Large intestine (tissue), 12 donors: ENCODE measurements at places on chromosomes 16 and 17.
A peak's percentile ranks its signal among the peaks of the same experiment; 100 is the strongest.

- DNase-seq = no peak
Observed at GRCh38 chr16:89621136-89621697, 7.8 kb downstream of the DPEP1 start.

- DNase-seq = no peak
Observed at GRCh38 chr17:5561736-5562571, 22.4 kb downstream of the NLRP1 start.

DNA sequence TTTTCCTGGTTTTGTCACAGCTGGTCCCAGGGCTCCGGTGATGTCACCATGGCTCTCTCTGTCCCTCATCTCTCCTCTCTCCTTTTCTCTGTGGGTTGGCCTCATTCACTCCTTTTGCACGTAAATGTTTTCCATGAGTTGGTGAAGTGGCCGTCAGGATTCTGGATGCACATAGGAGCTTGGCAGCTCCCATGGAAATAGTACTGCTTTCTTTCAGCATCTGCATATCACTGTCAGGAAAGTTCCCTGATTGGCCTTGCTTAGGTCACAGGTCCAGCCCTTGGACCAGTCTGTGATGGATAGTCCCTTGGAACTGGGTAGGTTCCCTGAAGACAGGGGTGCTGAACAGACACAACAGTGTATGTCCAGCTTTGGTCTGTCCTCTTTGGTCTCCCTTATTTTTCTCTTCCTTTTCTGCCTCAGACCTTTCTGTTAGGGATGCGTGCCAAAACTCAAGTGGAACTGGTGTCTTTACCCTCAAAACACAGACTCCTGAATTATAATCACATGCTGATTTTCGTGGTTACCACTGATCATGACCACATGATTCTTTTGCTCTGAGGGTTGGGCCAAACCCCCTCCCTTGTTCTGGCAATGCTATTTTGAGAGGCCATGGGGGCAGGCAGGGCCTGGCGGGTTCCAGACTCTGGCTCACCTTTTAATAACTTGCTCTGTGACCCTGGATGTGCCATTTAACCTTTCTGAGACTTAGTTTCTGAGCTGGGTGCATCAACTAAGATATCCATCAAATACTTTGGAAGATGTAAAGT is 99.0 kb downstream of the MSI2 start:
- DNase-seq = no peak

- DNase-seq = peak; percentile 87
Observed at GRCh38 chr16:79658301-79659033, 57.9 kb upstream of the MAF start.

- DNase-seq = peak; percentile 76
Observed at GRCh38 chr17:55285340-55286301, 20.9 kb downstream of the HLF start.

- DNase-seq = no peak
Observed at GRCh38 chr16:79283578-79283977, 317.0 kb downstream of the MAF start.

DNA sequence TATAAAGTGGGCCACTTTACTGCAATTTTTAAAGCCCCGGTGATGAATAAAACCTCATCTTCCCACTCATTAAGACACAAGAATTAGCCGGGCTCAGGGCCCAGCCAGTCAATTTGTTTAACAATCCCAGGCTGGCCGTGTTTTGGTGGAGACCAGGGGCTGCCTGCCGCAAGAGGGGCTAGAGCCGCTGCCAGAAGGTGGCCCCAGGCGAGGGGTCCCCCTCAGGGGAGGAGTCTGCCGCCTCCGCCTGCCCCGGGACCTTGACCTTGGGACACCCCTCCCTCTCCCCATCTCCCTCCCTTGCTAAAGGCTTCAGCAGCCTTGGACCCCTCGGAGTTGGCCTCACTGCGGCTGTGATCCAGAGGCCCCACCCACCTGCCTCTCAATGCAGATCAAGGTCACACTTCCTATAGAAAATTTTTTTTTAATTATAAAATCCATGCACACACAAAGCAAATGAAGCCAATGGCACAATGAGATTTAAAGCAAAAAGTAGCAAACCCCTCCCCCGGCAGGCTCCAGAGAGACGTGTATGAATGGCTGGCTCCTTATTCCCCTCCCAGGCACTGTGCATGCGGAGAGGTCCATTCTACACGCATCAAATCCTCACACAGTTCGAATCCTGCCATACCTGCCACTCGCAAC is 23.0 kb upstream of the SLC38A10 start:
- DNase-seq = no peak

DNA sequence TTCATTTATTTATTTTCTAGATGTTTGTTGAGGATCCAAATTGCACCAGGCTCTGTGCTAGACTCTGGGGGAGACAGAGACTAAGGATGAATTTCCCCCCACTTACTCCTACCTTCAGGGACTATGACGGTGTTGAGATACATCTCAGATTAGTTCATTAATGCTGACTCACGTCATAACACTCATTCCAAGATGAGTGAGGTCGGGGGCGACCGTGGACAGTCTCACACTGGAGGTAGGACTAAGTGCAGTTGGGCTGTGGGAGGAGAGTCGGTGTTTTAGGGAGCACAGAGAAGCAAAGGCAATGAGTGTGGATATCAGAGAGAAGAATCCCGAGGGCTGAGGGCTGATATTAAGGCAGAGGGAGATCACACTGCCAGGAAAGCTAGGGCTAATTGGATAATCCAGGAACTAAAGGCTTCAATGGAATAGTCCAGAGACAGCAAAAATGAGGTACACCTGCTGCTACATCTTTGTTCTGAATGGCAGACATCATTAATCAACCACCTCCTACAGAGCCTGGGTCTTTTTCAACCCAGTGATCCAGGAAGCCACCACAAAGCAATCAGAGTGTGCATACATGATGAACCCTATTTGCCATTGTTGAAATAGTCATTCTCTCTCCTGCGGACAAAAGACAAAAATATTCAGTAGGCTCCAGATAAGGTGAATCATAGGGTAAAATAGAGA is 38.6 kb upstream of the CACNG4 start:
- DNase-seq = no peak

DNA sequence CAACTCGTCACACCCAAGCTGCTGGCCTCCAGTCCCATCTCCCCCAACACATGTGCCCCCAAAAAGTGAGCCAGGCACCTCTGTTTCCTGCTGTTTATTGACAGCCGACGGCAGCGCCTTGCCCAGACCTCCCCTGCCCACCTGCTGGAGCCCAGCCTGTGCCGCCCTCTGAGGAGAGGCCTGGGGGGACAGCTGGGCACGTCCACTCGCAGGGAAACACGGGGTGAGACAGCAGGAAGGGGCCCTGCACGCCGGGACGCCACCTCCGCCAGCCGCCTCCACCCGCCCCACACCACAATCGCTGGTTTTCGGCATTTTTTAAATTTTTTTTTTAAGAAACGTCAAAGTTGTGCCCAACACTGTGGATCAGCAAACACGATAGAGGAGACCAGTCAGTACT is 19.3 kb downstream of the CASKIN1 start:
- no peak for DNase-seq

- no peak for DNase-seq
Observed at GRCh38 chr17:66835476-66835875, 559 bp downstream of the CACNG5 start.

GRCh38 chr17:74380959-74381808 is 13.9 kb downstream of the GPR142 start:
- no peak for DNase-seq

DNA sequence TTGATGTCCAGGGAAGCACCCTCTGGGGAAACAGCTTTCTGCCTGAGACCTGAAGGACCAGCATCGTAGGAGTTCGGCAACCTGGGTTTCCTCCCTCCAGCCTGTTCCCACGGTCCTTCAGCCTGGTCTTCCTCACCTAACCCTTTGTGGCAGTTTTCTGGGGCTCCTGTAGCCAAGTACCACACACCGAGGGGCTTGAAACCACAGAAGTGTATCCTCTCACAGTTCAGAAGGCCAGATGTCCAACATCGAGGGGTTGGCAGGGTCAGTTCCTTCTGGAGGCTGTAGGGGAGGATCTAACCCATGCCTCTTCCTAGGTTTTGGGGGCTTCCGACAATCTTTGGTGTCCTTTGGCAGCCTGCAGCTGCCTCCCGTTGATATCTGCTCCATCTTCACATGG is 381.0 kb upstream of the TNRC6C start:
- DNase-seq = no peak

DNA sequence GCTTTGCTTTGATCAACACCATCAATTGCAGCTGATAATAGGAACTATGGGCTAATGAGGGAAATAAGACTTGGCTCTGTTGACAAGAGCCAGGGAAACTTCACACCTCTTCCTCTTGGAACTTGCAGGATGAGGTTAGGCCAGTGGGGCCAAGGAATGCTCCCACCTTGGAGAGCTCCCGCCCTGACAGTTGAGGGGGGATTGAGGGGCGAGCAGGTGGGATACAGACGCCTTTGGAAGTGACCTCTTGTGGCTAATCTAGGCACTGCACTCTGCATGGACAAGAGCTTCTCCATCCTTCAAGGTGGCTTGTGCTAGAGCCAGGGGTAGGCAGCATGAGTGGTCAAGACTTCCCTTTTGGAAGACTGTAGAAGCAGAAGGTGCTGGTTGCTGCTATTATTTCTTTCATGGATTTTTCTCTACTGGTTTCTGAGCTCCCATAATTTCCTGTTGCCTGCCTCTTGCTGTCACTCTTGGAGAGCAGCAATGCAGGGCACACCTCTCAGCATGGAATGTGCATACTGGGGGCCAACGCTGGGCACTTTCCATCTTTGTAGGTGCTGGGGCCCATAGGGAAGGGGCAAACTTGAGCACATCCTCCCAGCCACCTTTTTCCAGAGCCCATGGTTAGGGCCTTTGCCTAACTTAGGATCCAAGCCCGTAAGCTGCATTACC is 2.3 kb upstream of the PHF12 start:
- DNase-seq = no peak

- no peak for DNase-seq
Observed at GRCh38 chr17:46001390-46002310, 2.6 kb downstream of the STH start.

DNA sequence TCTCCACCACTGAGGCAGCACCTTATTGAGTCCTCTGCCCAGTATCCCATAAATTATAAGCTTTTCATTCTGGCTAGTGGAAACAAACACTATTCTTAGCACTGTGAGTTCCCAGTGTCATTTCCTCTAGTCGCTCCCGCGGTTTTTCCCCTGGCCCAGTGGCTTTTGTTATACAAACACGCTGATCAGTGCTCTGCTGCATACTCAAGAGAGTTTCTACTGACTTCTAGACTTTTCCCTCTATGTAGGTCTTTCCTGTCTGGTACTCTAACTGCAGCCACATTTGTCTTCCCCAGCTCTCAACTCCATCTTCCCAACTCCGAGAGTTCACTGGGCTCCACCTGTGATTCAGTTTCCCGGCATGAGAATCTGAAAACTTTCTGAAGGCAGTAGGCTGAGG is 556.6 kb upstream of the SALL1 start:
- no peak for DNase-seq

DNA sequence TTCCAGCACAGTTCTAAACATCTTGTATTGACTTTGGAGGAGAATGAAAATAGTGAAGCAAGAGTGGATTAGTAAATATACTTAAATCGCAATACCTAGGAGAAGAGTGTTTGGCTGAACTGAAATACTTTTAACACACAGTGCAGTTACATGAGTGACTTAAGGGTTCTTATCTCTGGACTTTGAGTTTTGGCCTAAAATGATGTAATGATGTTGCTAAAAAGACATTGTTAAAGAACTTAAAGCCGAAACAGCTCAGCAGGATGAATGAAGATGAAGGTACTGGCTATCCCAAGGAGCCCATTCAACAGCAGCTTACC is 28.1 kb downstream of the PMP22 start:
- DNase-seq = peak; percentile 40

- DNase-seq = no peak
Observed at GRCh38 chr16:9800186-9800738, 382.0 kb downstream of the GRIN2A start.

DNA sequence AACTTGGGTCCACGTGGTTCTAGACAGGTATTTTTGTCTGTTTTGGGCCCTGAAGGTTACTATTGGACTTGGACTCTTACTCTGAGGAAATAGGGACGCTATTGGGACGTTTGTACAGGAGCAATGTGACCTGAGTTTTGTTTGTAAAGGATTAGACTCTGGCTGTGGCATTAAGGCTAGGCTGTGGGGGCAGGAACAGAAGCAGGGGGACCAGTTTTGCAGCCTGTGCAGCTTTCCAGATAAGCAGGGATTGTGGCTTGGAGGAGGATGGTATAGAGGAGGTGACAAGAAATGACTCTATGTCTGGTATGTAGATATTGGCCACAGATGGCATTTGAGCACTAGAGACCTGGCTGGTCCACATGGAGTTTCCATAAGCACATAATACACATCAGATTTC is 12.8 kb downstream of the NOD2 start:
- no peak for DNase-seq

DNA sequence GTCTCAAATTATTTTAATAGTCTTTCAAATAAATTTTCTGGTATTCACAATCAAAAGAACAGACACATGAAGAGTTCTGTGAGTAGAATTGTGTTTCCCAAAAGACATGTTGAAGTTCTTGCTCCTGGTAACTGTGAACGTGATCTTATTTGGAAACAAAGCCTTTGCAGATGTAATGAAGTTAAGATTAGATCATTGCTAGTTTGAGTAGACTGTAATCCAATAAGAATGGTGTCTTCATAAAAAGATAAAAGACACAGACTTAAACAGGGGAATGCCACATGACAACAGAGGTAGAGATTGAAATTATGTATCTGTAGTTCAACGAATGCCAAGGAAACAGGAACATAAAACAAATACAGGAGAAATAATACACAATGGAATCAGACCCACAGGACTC is 357.4 kb upstream of the CA10 start:
- no peak for DNase-seq

- no peak for DNase-seq
Observed at GRCh38 chr16:55539488-55539887, 27.0 kb upstream of the CAPNS2 start.

GRCh38 chr16:17343028-17343427 is 127.7 kb downstream of the XYLT1 start:
- no peak for DNase-seq

- no peak for DNase-seq
Observed at GRCh38 chr16:695355-696089, 5.3 kb upstream of the WDR24 start.

- peak; percentile 22 for DNase-seq
Observed at GRCh38 chr16:22098405-22099255, 6.3 kb downstream of the VWA3A start.

- DNase-seq = no peak
Observed at GRCh38 chr16:29992344-29992967, 3.0 kb downstream of the HIRIP3 start.

DNA sequence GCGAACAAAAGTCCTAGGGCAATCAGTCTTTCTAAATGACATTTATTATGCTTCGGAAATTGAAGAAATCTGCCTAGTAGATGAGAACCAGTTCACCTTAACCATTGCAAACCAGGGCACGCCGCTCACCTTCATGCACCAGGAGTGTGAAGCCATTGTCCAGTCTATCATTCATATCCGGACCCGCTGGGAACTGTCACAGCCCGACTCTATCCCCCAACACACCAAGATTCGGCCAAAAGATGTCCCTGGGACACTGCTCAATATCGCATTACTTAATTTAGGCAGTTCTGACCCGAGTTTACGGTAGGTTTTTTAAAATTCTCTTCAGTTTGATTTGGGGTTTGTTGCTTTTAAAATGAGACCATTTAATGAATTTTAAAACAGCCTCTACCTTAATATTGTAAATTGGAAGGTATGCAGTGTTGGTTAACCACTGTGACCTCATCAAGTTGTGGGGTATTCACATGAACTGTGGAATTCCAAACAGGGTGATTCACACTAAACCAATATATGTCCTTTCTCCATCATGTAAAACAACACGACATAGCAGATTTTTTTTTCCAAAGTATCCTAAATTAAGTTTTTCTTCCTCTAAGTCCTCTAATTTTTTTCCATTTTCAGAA is 6.2 kb upstream of the EVI2A start:
- no peak for DNase-seq
